ENCODE measurements at places on chromosomes 11 and 22.

DNA sequence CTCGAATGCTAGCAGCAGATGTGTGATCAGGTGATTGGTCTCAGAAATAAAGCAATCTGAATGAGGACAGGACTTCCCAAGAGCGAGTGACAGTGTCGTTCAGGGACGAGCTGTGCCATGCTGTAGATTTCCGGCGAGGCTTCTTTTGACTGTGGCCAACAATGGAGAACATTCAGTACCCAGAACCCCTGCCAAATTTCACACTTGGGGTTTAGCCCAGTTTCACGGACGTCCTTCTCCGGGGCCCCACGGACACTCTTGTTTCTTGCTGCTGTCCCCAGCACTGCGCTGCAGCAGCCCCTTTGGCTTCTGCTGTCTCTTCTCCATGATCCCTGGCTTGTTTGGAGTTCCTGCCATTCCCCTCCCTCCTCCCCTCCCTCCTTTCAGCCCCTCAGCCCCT, 115.1 kb upstream of the GRAMD1B start:
- DNase-seq = no peak

DNA sequence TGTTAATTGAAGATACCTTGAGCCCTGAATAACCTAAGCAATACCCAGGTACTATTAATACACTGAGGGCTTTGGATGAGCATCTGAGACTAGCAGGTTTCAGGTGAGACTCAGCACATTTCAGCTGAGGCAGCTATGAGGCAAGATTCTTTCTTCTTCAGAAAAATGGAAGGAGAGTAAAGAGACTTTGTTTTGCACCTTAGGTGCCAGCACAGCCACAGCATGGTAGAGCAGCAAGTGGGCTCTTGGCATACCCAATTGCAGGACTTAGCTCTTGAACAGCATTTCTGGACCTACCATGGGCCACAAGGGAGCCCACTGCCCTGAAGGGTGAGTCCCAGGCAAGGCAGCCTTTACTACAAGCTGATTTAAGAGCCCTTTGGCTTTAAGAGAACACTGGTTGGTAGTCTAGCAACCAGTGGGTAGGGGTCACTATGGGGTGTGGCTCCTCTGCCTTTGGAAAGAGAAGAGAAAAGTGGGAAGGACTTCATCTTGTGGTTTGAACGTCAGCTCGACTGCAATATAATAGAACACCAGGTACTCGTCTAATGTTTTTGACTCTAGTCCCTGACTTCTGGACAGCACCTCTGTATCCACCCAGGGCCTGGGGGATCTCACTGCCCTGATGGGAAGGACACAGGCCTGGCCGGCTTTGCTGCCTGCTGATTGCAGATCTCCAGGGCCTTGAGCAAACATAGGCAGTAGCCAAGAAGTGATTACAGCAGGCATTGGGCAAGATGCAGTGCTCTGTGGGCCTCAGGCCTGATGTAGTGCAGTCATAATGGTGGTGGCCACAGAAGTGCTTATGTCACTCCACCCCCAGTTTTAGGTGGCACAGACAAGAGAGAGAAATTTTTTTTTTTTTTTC, 73.3 kb downstream of the GLYATL1 start:
- DNase-seq = no peak

- no peak for DNase-seq
These were observed 2.8 kb upstream of the FADD start for GRCh38 chr11:70200212-70200844.

DNA sequence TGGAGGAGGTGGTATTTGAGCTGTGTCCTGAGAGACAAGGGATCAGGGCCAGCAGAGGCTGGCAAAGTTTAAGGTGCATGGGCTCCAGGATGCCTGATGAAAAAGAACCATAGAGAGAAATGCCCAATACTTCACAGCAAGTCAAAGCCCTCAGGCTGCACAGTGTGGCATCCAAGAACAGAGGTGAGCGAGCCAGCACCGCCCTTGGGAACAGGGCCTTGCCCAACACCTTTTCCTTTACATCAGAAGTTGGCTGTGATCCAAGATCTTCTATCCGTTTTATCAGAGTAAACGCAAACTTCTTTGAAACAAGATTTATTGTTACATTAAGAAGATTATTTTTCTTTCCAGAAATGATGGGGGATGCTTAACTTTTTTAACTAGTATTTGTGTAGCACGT, 1.4 kb downstream of the B3GNT6 start:
- no peak for DNase-seq

DNA sequence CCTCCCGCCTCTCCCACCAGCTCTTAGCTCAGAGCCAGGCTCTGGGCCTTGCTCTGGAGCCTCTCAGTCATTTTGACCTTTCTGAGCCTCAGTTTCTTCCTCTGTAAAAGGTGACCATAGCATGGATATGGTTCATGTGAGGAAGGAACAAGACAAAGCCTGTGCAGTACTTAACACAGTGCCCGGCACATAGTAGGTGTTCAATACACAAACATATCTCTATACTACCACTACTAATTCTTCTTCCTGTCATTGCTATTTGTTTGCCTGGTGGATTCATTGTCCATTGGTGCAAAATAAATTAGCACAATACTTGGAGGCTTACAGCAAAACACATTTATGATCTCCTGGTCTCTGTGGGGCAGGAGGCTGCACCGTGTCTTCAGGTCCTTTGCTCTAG, 21.6 kb upstream of the MPPED1 start:
- DNase-seq = no peak

DNA sequence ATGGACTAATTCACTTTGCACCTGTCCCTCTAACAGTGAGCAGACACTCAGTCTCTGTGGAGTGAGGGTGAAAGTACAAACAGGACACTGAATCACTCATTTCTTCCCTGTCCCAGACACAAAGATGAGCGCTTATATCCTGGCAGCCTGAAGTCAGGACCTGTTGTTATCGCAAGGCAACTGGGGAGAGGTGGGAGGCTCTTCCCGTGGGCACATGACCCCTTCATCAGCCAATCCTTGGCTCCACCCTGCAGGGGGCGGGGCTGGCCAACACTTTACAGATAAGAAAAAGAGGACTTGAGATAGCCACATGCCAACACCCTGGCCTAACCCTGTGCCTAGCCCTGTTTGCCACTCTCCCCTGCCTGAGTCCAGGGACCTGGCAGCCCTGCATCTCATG, 29.5 kb upstream of the TESMIN start:
- no peak for DNase-seq

DNA sequence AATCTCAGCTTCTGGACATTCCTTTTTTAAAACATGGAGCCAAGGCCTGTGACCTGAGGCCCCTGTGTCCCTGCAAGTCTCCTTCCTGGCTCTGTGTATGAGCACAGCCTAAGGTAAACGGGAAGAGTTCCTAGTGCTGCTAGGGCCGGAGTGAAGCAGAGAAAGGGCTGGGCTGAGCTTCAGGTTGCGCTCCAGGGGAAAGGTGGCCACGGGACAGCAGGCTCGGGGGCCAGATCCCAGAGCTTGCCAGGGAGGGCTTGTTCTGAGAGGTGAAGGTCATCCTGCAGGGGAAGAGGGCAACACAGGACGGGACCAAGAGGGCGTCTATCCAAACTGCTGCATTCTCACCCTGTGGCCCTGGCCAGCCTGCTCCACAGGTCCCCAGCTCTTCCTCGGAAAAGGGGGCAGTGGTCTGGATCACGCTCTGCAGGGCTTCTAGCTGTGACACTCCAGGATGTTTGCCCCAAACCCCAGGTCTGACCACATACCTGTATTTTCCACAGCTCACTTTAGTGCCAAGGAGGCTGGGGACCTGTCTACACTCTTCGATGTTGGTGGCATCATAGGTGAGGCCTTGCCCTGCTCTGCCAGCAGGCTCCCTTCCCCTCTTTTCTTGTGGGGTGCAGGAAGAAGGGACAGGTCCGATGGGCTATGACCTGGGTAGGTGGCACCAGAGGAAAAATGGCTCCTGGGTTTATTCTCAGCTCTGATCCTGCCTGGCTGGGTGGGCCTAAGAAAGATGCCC, 20.4 kb downstream of the SLC37A2 start:
- no peak for DNase-seq

- DNase-seq = no peak
These were observed 27.9 kb downstream of the SBF1 start for GRCh38 chr22:50446708-50447575.

DNA sequence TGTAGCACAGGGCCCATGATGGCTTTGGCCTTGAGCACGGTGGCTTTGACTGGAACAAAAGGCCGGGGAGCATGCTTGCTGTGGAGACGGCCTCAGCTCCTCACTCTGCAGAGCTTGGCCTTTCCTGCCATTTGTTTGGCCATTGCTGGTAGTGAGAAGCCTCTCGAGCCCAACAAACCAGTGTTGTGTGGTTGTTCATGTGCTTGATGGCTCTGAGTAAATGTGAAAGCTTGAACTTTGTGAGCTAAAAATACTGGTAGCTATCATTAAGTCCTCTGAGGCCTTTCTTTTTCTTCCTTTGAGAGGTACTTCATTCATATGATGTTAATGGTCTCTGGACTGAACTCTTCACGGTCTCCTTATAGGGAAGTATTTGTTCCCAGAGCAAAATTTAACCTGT, 39.6 kb downstream of the NAT10 start:
- no peak for DNase-seq

- no peak for DNase-seq
These were observed 33.8 kb downstream of the CASP4 start for GRCh38 chr11:104934594-104934993.

GRCh38 chr11:102361086-102362031, 14.3 kb downstream of the BIRC2 start:
- DNase-seq = no peak

- no peak for DNase-seq
These were observed 108.2 kb upstream of the CD44 start for GRCh38 chr11:35030716-35031213.

- no peak for DNase-seq
These were observed 630 bp downstream of the PIK3IP1 start for GRCh38 chr22:31291481-31292235.

DNA sequence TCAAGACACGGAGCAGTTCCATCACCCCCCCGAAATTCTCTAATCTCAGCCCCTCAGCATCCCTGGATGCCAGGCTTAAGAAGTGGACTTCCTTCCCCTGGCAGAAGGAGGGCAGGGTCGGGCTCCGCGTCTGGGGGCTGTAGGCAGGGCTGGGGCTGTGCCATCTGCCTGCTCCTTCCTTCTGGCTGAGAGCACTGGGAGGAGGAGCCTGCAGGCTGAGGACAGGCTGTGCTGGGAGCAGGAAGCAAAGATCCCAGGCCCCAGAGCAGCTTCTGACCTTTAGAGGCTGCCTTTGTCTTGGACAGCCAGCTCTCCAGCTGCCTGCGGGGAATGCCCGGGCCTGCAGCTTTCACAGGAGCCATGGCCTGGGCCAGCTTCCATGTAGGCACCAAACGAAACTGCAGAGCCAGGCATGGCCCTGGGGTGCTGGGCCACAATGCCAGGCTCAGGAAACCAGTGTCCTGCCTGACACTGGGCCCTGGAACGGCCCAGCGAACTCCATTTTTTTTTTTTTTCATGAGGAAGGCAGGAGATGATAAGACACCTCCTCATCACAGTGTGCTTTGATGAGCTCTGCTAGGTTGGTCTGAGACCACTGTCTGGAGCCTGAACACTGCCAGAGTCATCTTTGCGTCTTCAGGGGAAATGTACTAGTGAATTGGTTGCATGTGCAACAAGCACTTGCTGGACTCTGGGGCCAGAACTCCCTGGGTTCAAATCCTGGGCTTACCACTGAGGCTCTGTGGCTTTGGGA, 67.9 kb downstream of the MCM5 start:
- DNase-seq = no peak

- DNase-seq = no peak
These were observed 93.7 kb upstream of the LDLRAD3 start for GRCh38 chr11:35850191-35850590.

GRCh38 chr22:20407829-20408228, 13.9 kb downstream of the ZNF74 start:
- DNase-seq = no peak

- no peak for DNase-seq
These were observed 33.4 kb upstream of the SORL1 start for GRCh38 chr11:121418625-121419114.

DNA sequence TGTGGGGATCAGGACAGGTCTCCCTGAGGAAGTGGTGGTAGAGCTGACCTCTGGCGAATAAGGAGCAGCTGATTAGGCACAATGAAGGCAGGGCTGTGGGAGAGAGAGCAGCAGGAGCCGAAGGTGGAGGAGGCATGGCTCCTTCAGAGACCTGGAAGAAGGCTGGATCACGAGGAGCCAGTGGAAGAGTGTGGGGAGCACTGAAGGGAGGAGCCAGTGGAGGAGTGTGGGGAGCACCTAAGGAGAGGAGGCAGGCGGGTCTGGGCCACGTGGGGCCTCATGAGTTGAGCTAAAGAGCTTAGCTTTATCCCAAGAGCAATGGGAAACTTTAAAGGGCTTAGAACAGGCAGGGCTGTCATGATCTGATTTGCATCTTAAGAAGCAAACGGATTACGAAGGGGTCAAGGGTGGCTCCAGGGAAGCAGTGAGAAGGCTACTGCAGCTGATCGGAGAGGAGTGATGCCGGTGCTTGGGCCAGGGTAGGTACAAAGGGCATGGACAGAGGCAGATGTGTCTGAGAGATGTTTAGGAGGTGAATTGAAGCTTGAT, 44.9 kb upstream of the EIF3D start:
- no peak for DNase-seq

DNA sequence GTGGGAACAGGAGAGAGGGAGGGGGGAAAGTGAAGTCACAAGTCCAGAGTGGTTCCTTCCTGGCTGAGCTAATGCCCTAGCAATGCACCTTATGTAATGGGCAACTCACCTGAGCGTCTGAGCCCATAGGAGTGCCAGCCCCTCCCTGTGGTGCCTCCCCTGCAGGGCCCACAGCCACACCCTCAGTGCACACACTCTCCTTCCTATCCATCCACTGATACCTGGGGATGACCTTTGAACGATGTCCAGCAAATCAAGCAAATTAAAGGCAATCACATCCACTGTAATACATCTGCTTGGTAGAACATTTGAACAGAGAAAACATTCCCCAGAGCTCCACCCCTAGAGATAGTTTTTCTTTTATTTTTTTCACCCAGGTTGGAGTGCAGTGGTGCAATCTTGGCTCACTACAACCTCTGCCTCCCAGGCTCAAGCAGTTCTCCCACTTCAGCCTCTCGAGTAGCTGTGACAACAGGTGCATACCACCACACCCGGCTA, 19.6 kb upstream of the MICAL2 start:
- DNase-seq = peak; percentile 70

GRCh38 chr11:66880496-66881450, 23.9 kb downstream of the LRFN4 start:
- DNase-seq = peak; percentile 17

- no peak for DNase-seq
These were observed 8.5 kb upstream of the PYGM start for GRCh38 chr11:64768300-64768694.

GRCh38 chr22:32874385-32874784, 72.9 kb downstream of the TIMP3 start:
- no peak for DNase-seq

DNA sequence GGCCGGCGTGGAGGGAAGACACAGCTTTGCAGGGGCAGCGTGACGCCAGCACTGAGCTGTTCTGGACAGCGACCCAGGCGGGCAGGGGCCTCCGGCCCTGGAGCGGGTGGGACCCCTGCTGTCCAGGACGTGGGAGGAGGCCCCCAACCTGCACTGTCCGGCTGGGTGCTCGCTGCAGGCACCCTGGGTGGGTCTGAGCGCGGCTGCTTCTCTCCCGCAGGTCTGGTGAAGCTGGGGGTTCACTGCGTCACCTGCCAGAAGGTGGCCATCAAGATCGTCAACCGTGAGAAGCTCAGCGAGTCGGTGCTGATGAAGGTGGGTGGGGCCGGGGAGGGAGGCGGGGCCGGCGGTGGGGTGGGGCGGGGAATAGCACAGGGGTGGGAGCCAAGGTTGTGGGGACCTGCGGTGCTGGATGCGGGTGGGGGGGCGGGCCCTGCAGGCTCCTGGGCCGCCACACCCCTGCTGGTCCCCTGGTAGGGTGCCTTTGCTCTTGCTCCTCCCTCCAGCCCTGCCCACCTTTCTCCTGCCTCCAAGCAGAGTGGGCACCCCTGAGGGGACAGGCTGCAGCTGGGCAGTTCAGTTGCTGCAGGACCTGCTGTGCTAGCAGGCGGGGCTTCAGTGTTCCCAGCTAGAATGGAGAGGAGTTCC, 46.2 kb downstream of the BRSK2 start:
- DNase-seq = no peak

Data from NCI-H748 treated with DMSO at 0.1 percent for 48 hours (cell line).